ENCODE measurements at places on chromosomes 5 and 9. TPM values are rescaled to one million over a fixed set of nuclear protein-coding genes. Genes with fewer than 3 reads are reported as not detected.

DNA sequence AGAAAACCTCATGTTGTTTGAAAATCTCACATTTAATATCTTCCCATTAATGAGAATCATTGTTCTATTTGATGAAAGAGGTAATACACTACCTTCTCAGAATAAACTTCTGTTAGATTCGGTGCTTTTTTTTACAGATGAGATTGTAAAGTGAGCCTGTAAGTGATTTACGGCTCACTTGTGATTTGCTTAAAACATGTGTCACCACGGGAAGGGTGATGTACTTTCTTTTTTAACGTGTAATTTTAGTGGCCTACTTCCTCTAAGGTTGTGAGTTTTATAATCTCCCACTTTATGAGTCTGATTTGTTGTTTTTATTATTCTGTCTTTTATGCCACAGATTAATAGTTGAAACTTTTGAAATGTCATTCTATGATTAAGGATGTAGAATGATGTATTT, 15.9 kb downstream of the ANXA1 start:
- ATAC-seq, result no peak

DNA sequence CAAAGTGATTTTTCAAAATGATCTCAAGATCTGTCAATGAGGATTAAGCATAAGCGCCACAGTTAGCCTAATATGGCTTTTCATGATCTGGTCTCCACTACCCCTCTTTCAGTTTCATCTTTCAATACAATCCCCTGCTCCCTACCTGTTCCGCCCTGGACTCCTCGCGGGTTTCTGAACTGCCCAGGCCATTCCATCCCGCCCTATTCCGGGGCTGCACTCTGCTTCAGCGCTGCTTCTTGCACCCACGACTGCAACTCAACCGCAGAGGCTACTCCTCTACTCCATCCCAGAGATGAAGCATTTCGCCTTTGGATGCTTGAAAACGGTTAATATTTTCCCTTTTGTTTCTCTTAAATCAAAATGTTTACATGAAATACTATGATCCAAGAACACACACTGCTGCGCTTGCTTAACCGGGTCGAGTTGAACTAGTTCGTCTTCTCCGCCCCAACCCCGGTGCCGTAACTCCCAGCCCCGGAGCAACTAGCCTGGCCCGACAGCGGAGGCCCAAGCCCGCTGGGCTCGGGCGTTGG, 716 bp upstream of the OTULIN start:
- ATAC-seq, result peak; percentile 32

DNA sequence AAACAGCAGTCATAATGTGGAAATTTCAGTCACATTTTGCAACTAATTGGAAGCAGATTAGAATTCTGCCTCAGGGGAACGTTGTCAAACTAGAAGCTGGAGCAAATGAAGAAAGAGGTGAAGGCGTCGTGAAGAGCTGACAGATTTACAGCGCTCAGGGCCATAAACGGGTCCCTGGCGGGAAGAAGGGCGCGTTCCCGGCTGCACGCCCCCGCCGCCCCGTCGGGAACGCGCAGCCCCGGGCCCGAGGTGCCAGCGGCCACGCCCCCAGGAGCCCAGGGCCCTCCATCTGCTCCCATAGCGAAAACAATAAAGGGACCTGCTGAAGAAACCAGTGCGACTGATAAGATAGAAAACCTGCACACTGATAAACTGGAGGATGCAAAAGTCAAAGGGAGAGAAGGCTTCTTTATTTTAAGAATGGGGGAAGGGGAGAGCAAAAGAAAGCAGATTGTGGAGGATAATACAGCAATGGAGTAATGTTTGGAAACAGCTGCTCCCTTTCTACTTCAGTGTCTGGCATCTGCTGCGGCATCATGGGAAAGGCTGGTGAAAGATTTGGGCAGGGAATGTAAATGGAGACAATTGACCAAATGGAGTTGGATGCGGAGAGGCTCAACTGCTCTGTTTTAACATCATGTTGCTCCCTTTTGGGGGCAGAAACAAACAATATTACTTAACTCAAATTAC, 11.1 kb downstream of the ZNF608 start:
- peak; percentile 82 for ATAC-seq

DNA sequence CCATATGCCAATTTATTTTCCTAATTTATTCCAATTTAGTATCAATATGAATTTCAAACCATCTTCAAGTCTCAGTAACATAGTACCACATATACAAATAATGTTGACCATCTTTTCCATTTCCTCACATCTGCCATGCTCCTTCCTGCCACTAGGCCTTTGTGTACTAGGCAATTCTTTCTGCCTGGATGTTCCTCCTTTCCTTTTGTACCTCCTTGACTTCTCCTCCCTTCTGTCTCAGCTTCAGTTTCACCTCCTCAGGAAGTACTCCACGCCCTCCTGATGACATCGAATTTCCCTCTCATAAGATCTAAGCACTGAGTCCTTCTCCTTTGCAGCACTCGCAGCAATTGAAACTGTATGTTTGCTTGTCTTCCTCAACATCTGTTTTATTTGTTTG, 53.9 kb downstream of the MEF2C start:
- no peak for ATAC-seq

DNA sequence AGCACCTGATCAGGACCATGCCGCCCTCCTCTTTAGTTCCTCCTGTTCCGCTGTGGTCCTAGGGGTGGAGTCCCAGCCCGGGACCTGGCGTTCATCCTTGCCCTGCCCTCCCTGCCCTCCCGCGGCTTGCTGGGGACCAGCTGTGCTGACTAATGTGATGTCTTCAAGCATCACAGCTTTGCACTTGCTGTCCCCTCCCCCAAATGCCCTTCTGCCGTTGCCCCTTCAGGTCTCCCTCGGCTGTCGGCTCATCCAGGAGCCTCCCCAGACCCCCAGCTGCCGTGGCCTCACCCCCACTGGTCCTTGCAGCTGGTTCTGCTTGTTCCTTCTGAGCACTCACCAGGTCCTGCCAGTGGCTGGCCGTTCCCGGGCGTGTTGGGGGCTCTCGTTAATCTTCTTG, 19.9 kb downstream of the RXRA start:
- peak; percentile 10 for ATAC-seq

GRCh38 chr5:173591056-173591514, 25.4 kb downstream of the BOD1 start:
- ATAC-seq, result peak; percentile 38

The FOXI1 gene
- 0.27 TPM for total RNA-seq

DNA sequence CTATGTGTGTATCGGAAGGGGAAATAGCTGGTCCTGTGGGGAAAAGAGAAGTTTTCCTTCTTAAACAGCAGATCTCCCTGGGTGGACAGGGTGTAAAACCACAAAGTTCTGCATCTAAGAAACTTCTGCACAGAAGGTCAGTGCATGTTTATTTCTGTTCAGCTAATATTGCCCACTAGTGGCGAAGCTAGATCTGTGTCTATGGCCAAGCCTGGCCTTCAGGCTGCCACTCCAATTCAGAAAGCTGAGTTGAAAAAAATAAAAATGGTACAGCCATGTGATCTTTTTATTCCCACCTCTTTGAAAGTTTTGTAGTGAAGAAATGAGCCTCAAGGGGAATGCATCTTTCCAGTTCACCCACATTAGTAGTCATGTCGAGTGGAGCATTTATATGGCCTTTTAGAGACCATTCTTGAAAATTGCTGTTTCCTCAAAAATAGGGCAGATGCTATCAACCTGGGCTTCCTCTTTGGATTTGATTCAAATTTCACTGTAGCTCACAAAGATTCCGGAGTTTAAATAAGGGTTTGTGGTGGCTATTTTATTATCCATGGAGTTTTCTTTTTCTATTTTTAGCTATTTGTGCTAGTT, 488.0 kb downstream of the PRELID2 start:
- peak; percentile 64 for ATAC-seq

The SLCO4C1 gene
- total RNA-seq, result 0.45 TPM

DNA sequence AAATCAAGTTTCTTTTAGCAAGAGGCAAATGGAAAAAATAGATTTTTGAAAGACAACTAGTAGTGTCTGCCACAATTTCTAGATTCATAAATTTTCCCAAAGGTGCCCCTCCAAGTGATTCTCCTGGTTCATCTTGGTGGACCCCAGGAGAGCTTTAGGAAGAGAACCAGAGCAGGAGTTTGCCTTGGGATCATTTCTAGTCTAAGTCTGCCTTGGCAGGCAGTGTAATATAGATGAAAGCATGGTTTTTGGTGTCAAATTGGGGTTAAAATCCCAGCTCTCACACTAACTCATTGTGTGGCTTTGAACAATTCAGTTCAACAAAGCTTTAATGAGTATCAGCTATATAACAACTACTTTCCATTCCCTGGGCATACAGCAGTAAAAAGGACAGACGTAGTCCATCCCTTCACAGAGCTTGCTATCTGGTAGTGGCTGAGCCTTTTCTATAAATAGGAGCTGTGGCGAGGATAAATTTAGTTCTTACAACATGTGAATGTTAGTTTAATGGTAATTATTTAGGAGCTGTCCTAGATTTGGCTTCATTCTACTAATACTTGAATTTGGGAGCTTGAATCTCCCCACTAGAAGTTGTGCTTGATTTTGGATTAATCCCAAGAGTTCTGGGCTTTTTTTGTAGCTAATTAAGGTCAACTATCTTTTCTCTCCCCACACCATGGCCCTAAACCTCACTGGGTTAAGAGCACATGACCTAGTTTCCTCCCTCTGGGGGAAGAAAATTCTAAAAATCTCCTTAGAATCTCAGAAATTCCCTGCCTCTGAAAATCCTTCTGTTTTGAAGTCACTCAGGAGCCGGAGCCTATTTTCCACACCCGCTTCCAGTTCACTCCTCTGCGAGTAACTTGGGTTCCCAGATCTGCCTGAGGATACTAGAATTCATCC, 197.8 kb downstream of the PCSK1 start:
- no peak for ATAC-seq

The ABO gene
- total RNA-seq, result 0.11 TPM

GRCh38 chr5:112192866-112193265, 226.2 kb downstream of the EPB41L4A start:
- no peak for ATAC-seq

DNA sequence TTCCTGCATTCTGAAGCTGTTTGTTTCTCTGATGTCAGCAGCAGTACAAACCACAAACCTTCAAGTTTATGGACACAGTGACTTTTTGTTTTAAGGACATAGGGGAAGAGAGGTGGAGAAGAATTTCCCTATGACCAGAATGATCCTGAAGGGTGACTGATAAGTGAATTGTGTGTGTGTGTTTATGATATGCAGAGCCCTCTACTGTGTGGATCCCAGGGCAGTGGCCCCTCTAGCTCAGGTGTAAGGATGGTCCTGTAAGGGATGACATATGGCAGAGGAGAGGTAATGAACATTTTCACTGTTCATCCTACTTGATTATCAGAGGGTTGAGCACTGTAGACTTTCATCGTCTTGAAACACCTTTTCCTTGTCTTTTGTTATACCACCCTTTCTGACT, 30.6 kb upstream of the TMED7 start:
- ATAC-seq, result no peak

DNA sequence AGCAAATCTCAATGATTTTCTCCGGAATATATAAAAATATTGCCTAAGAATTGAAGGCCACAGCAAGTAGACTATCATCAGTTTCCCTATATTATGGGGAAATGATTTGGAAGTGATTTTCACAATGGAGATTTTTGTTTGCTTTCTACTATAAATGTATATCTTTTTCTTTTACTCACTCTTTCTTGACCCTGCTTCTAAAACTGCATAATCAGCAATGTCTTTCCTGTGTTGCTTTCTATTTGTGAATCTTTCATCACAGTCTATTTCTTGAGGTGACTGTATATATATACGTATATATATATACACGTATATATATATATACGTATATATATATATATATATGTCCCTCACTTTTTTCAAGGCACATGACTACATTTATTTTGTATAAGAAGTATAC, 622.6 kb downstream of the DTWD2 start:
- ATAC-seq, result no peak

The PCDH1 gene
- 1.1 TPM for total RNA-seq

GRCh38 chr5:173719731-173720082, 103.3 kb upstream of the BOD1 start:
- no peak for ATAC-seq

- no peak for ATAC-seq
Observed at GRCh38 chr5:53604309-53604708, 43.9 kb downstream of the NDUFS4 start.

GRCh38 chr9:19689328-19690101, 99.3 kb downstream of the SLC24A2 start:
- ATAC-seq, result peak; percentile 55

GRCh38 chr5:158763217-158763616, 336.5 kb downstream of the EBF1 start:
- no peak for ATAC-seq

- ATAC-seq, result no peak
Observed at GRCh38 chr5:170330568-170331054, 33.0 kb upstream of the LCP2 start.

- no peak for ATAC-seq
Observed at GRCh38 chr5:149608936-149609545, 27.7 kb downstream of the ARHGEF37 start.

The ATG10 gene
- 10.9 TPM for total RNA-seq

The COMMD10 gene
- total RNA-seq, result 25.7 TPM

The CCL28 gene
- 1.7 TPM for total RNA-seq

GRCh38 chr9:89218040-89218928, 39.7 kb upstream of the SHC3 start:
- ATAC-seq, result peak; percentile 95

DNA sequence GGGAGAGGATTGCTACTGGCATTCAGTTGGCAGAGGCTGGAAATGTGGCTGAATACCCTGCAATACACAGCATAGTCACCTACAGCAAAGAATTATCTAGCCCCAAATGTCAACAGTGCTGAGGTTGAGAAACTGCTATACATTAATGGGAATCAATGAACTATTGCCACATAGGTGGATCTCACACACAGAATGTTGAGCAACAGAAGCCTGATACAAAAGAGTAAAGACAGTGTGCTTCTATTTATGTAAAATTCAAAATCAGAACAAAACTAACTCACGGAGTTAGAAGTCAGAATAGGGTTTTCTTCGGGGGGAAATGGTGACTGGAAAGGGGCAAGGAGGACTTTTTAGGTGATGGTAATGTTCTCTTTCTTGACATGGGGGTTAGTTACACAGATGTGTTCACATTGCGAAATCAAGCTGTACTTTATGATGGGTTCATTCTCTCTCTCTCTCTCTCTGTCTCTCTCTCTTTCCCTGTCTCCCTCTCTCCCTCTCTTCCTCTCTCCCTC, 45.7 kb upstream of the PANK3 start:
- no peak for ATAC-seq

GRCh38 chr5:122704247-122705036, 70.4 kb upstream of the SNX2 start:
- ATAC-seq, result no peak

DNA sequence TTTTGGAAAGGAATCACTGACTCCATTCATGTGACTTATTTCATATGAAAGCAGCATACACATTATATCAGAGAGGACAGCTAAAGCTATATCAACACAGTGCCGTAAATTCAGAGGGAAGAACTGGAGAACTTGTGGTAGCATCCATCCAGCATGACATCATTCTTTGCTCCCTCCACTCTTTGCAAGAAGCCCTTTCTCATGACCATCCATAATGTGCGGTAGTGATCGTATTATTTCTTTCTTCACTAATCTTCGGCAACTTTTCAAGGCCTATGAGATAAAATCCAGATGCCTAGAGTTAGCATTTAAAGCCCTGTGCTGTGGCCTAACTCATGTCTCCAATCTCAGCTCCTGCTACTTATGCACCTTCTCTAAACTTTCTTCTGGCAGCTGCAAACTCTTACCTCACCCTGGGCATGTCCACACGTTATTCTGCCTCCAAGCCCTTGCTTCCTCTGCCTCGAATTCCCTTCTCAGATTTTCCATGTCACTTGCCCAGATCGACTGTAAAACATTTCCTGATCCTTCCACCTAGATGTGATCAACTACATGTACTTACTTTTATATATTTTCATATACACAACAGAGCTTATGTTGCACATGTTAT, 307.3 kb upstream of the SGCD start:
- ATAC-seq, result no peak

- peak; percentile 78 for ATAC-seq
Observed at GRCh38 chr5:158995694-158996173, 104.0 kb downstream of the EBF1 start.

The RETREG1 gene
- 11.8 TPM for total RNA-seq

The OLFML2A gene
- 1.3 TPM for total RNA-seq

The PAX5 gene
- 1.1 TPM for total RNA-seq

The PRRC2B gene
- total RNA-seq, result 112 TPM

All from motor neuron (in vitro differentiated cells).